ENCODE measurements at places on chromosomes 5 and 9.

DNA sequence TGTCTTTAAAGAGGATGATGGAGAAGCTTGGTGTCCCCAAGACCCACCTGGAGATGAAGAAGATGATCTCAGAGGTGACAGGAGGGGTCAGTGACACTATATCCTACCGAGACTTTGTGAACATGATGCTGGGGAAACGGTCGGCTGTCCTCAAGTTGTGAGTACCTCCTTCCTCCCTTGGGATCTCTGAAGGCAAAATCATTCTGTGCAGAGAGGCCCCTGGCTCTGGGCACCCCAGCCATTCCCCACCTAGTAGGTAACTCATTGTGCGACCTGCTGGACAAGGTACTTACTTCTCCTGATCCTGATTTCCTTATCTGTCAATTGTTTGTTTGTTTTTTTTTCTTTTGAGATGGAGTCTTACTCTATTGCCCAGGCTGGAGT lies 7.6 kb upstream of the NUP214 start:
- no peak for DNase-seq

- no peak for DNase-seq
These were observed 576.5 kb downstream of the CSNK1G3 start for GRCh38 chr5:124088289-124089032.

DNA sequence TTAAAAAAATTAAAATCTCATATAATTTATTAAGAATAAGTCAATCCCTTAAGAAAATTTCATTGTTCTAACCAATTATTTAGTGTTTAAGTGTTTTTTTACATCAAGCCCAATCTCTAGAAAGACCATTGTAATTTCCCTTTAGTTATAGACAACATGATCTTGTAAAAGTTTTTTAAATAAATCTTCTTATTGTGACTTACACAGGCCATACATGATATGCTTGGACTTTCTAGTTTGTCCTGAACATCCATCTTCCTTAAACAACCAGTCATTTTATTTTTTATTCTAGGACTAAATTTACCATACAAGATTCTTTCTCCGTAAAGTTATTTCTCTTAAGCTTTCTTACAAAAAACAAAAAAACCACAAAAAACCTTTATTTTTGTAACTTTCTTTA lies 126.5 kb upstream of the MAST4 start:
- DNase-seq = no peak

GRCh38 chr5:14229181-14229580 lies 86.0 kb downstream of the TRIO start:
- no peak for DNase-seq

DNA sequence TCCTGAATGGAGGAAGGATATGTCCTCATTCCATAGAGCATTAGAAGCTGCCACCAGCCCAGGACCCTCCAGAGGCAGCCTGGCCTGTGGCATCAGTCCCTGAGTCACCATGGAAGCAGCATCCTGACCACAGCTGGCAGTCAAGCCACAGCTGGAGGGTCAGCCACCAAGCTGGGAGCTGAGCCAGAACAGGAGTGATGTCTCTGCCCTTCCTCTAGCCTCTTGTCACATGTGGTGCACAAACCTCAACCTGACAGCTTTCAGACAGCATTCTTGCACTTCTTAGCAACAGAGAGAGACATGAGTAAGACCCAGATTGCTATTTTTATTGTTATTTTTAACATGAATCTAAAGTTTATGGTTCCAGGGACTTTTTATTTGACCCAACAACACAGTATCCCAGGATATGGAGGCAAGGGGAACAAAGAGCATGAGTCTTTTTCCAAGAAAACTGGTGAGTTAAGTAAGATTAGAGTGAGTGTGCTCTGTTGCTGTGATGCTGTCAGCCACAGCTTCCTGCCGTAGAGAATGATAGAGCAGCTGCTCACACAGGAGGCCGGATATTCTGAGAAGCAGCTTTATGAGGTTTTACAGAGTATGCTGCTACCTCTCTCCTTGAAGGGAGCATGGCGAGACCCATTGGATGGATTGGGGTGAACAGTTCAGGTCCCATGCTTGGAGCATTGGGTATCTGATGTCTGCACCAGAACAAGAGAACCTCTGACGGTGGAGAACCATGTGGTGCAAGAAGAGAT lies 13.0 kb upstream of the CYFIP2 start:
- DNase-seq = no peak

DNA sequence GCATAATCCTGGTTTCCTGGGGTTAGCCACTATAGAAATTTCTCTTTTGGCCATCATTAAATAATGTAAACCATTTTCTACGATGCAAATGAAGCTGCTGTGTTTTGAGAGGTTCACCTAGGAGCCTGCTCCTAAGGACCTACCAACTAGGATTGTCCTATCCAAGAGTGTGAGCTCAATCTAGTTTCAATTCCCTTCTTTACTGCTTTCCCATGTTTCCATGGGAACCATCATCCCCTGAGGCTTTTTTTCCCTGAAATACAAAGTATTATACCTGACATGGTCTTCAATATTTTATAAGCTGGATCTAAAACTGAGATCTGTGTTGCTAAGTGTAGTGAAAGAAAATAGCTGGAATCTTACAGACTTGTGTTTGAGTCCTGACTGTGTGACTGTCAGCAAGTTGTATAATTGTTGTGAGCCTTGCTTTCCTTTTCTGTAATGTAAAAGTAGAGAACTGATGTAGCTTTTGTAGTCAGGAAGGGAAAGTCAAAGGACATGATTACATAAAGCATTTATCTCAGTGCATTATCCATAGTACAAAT lies 453.2 kb downstream of the PRR16 start:
- DNase-seq = no peak

DNA sequence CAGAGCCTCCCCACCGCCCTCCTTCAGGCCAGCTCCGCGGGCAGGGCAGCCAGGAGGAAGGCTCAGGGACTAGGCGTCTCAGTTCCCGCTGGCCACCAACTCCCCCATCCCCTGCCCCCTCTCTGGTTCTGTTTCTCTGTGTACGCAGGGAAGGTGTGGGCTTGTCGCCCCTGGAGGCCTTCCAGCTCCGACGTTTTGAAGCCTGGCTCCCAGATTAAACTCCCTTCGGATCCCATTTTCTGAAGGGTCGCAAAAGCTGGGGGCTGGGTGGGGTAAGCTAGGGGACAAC lies 346 bp downstream of the ATOX1 start:
- DNase-seq = no peak

GRCh38 chr5:124179819-124180218 lies 566.6 kb downstream of the ZNF608 start:
- DNase-seq = no peak
